Smooth muscle cell of the brain vasculature (primary cell): ENCODE measurements at places on chromosomes 11 and 22.

- DNase-seq = no peak
Observed at GRCh38 chr22:27127911-27128310, 470.5 kb downstream of the MIAT start.

DNA sequence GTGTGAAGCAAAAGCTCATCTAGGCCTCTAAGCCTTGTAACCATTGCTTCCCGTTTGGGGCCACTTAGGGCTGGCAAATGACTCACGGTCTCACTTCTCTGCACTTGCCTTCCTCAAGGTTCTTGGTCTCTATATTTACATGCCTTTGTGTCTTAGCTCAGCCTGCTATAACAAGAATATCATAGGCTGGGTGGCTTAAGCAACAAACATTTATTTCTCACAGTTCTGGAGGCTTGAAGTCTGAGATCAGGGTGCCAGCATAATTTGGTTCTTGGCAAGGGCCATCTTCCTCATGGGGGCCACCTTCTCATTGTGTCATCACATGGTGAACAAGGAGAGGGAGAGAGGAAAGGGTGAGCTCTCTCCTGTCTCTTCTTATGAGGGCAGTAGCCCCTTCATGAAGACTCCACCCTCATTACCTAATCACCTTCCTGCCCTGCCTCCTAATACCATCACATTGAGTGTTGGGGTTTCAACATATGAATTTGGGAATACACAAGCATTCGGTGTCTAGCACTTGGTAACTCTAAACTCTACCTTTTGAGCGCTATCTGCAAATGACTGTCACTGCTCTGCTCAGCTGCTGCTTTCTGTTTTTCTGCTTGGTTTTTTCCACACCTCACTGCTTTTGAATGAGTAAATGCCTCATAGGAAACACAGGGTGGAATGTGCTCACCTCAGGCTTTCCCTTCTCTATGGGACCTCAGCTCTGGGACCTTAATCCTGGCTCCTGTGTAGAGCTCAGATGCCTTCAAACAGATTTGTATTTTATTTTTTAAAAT is 16.2 kb upstream of the ME3 start:
- DNase-seq = no peak

DNA sequence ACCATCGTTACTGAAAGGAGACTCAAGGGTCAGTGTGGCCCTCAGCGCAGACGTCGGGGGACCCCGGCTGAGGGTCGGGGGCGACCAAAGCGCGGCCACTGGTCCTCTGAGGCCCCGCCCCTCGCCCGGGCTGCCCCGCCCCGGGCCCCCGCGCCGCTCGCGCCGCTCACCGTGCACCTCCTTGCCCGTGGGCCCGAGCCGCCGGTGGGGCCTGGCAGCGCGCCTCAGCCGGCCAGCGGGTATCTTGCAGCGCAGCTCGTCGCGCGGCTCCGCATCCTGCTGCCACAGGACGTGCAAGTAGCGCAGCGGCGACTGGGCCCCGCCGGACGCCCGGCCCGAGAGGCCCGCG is 419 bp downstream of the ANKRD54 start:
- DNase-seq = no peak

DNA sequence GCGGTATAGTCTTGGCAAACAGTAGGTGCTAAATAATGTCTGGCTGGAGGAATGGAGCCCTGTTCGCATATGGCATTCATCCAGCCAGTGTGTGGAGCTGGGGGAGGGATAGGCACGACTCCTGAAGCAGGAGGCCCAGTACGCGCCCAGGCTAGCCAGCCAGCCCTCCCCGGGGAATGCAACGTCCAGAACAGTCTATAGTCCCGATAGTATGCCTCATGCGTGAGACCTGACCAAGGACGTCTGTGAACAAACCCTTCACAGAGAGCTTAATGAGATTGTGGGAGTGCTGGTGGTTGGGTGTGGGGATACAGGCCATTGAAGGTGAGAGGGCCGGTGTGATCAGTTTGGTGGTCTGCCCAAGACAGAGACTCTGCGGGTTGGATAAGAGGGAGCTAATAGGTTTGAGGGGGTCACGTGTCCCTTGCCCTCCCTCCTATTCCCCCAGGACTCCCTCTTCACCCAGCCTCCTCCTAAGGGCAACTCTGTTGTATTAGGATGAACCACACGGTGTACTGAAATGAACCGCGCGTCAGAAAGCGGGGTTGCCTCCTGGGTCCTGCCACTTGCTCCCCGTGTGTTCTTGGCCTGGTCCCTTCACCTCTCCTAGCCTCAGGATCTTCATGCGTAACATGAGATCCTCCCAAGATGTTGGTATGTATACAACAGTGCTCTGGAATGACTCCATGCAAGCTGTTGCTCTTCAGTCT is 987 bp upstream of the GRIK4 start:
- no peak for DNase-seq

GRCh38 chr11:11574373-11575287 is 47.2 kb downstream of the GALNT18 start:
- DNase-seq = no peak

DNA sequence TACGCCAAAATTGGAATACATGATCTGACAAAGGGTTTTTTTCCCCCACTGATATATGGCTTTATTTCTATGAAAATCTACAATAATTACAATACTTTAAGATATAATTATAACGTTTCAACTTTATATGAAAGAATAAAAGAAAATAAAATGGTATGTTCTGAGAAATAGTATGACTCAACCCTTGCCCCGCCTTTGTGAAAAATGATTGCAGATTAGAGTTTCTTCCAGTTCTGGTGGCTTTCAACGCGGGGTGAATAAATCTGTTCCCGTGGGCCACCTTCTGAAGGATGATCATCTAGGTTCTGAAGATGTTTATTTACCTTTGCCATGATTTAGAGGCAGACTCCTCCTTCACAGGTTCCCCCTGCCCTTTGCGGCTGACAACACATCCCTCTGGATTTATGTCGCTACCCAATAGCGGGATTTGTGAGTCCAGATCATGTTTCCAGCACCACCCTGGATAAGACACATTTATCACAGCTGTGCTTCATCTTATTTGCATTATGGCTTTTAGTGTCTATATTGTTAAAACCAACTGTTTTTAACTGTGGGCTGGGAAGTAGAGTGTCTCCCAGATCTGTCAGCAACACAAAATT is 607.0 kb upstream of the KIRREL3 start:
- DNase-seq = no peak
